AG09319 (cell line): ENCODE measurements at places on chromosomes 12 and 14.

GRCh38 chr14:95830386-95830785 lies 46.2 kb upstream of the TUNAR start:
- no peak for DNase-seq

DNA sequence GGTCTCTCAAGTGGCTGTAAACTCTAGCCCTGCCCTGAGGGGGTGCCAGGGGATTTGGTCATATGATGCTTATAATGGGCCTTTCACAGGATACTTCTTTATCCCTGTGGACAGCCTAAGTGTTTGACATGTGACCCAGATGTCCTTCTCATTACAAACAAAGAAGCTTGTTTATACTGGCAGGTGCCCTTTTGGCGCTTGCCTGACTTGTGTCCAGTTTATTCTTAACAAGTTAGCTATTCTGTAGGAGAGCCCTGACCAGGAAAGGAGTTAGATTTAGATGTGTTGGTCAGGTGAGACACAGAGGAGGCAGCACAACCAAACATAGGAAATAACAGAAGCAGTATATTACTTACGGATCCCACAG lies 51.9 kb downstream of the CCDC91 start:
- DNase-seq = no peak

DNA sequence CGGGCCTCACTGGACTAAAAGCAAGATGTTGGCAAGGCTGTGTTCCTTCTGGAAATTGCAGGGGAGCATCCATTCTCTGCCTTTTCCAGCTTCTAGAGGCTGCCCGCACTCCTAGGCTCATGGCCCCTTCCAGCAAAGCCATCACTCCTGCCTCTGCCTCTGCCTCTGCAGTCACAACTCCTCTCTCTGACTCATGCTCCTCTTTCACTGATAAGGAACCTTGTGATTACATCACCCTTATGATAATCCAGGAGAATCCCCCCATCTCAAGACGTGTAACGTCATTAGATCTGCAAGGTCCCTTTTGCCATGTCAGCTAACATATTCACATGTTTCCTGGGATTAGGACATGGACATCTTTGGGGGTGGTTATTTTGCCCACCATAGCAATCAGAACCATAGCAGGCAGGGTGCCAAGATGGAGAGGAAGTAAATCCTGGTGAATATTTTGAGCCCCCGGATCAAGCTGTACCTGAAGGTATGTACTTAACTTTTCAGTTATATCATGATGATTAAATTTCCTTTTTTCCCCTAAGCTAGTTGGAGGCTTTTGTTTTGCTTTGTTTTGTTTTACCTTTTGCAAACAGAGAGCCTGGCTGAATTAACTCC lies 123.6 kb downstream of the SCARB1 start:
- no peak for DNase-seq

DNA sequence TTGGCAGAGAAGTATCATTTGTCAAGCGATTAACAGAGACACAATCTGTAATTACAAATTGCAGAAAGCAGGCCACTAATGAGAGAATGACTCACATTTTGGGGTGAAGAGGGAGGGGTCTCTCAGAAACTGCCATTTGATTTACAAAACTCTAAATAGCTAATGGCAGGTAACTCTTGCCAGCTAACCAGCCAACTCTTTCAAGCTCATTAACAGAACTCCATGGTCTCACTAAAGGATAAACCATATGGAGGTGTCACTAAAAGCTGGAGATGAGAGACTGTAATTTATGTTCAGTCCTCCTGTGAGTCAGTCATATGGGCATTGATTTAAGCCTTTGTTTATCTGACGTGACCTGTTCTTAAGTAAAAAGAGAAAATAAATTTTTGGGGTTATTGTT lies 336.4 kb downstream of the FOXG1 start:
- no peak for DNase-seq

- no peak for DNase-seq
Measured at GRCh38 chr12:4434301-4434700, 11.3 kb downstream of the FGF6 start.

DNA sequence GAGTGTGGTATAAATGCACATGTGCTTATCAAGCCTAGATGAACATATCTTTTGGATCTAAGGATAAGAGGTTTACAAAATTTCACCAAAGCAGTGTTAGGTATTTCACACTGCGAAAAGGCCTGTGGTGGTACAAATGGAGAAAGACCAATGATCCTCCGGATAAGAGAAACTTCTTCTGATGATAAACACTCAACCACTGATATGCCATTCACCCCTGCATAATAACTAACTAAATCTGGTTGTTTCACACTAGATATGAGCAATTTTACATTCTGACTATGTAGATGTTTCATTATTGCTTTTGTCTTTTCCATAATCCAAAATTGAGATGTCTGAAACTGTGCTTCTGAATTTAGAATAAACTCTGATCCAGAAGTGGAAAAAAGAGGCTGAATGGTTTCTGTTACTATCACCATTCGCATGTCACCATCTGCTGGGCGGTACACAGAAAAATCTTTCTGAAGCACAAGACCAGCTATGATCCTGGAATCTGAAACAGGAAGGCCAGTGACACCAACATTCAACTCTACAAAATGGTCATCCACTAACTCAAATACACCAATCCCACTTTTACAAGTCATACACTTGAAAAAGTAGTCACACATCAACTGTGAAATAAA lies 1.3 kb downstream of the BBS10 start:
- DNase-seq = peak; percentile 41

DNA sequence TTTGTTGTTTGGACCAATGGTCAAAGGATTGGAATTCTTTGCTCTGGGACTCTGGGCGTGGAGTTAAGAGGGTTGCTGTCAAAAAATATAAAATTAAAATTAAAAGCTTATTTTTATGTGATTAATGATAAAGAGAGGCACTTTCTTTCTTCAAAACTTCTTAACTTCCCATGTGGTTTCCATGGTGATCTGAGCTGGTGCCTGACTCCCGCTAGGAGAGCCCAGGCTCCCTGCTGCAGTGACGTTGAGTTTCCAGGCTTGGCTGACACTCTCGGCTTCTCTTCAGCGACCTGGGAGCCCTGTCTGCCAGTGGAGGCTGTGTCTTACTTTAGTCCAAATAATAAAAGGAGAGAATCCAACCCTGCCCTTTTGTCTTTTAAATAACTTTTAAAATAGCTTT lies 84.4 kb downstream of the GALC start:
- no peak for DNase-seq

GRCh38 chr14:90720336-90720735 lies 95.9 kb downstream of the TTC7B start:
- no peak for DNase-seq

DNA sequence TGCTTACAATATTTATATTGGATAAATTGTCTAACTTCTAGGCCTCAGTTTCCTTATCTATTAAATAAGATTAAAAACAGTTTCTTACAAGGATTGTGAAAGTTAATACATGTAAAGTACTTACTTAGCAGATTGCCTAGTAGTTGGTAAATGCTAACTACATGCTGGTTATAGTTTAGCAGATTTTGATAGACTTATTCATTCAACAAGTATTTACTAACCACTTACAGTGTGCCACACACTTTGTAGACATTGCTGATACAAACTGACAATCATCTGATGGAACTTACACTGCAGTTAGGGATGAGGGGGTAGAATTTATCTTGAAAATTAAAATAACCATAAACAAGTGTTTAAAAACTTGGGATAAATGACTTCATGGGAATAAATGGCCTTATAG lies 50.4 kb downstream of the ARID2 start:
- no peak for DNase-seq

- no peak for DNase-seq
Measured at GRCh38 chr14:70020352-70021170, 141.3 kb downstream of the SMOC1 start.

GRCh38 chr14:99786511-99786989 lies 6.7 kb upstream of the EML1 start:
- no peak for DNase-seq

DNA sequence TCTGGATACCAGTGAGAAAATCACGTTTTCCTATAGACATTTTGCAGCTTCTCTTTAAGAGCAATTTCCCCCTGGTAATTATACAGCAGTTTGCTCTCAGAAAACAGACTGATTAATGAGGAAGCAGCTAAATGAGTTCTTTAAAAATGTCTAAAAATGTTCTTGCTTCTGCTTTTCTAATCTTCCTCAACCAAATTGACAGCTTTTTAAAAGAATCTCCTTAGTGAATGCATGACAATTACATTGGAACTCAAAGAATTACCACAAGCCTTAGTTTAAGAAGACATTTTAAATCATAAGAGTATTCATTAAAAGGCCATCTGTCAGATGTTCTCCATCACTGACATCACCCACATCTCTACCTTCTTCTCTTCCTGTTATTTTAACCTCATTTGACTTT lies 135.8 kb upstream of the PLXNC1 start:
- no peak for DNase-seq

DNA sequence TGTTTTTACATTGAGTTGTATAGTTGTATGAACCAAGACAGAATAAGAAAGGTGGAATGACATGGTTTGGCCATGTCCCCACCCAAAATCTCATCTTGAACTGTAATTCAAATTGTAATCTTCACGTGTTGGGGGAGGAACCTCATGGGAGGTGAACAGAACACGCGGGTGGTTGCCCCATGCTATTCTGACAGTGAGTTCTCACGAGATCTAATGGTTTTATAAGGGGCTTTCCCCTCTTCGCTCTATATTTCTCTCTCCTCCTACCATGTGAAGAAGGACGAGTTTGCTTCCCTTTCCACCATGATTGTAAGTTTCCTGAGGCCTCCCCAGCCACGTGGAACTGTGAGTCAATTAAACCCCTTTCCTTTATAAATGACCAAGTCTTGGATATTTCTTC lies 25.3 kb downstream of the DDHD1 start:
- no peak for DNase-seq

GRCh38 chr12:2854669-2855453 lies 2.0 kb downstream of the TEX52 start:
- DNase-seq = no peak

DNA sequence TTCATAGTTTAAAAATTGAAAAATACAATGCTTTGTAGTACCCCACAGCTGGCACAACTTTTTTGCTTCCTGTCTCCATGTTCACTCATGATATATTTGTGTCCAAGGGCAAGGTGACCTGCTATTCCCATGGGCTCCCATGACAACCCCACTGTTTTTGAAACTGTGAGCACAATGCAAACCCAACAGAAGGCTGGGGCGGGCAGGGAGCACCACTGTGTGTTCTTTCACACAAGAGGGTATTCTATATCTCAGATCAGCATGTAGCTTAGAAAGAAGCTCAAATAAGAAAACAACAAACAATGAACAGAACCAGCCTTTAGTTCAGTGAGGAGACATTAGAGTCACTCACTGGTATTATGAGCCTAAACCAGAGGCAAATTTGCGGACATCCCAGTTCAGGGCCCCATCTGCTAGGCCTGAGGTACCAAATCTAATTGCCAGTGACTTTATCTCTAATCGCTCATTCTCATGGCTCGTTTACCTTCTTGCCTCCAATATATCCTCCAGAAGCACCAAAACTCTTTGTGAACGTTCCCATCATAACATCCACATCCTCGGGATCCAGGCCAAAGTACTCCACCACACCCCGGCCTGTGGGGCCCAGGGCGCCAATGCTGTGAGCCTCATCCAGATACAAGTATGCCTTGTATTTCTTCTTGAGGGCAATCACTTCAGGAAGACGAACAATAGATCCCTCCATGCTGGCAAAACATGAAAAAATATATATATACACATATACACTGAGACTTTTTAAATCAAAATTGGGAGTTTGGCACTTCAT lies 56.4 kb upstream of the ISM2 start:
- DNase-seq = no peak

DNA sequence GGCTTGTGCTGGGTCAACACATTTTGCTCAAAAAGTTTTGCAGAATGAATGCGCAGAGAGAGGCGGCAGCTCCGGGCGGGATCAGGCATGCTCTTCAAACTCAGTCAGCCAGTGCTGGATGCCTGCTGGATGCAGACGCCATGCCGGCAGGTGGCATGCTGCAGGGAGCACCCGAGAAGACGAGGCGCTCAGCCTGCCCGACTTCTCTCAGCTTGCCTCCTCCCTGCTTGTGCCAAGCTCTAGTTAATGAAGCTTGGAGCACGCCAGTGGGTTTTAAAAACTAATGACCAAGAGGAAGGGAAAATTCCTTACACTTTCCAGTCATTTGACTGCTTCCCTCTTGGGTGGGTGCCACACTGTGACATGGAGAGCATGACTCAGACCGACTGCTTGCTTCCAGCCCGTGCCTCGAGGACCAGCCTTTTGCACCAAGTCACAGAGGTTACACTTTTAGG lies 39.8 kb downstream of the SLC24A4 start:
- no peak for DNase-seq

GRCh38 chr14:90743826-90744225 lies 72.4 kb downstream of the TTC7B start:
- DNase-seq = no peak

DNA sequence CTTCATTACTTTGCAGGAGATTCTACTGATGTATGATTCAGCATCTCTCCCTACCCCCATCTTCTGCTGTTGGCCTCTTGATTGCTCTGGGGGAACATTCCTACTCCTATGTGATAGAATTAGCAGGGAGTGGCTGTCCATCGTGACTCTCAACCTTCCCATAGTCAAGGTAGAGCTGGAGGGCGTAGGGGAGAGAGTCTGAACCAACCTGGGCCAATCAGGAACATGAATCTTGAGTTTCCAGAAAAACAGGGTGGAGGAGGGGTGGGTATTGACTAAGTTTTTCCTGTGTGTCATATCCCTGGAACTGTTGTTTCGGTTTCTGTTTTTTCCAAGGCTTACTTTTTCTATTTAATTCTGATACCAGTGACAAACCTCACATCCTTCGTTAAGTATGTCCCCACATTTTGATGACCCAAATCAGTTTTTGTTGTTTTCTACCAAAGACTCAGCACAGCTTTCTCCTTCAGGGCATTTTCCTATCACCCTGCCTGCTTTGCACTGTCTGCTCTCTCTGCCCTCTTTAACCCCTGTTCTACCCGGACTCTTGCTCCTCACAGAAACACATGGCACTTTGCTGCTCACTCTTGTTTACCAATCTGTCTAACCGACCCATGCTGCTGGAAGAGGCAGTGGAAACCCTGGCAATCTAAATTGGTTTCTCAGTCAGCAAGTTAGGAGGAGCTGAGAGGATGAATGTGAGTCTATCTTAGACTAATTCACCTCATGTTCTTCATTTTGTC lies 1428.3 kb downstream of the AACS start:
- no peak for DNase-seq

DNA sequence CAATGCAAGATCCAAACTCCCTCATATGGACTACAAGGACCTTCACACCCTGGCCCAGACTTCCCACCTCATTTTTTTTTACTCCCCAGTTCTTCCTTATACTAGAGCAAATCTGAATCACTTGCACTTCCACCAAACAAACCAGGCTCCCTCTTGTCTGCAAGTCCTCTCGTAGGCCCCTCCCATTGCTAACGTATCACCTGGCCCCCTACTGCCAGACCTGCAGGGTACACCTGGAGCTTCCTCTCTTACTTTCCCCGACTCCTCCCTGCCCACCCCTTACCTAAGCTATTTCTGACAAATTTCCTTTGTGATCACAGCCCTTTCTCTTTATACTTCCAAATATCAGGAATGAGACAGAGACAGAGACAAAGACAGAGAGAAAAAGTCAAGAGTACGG lies 463.9 kb downstream of the GALC start:
- no peak for DNase-seq
